Fibroblast of skin of abdomen (primary cell): ENCODE measurements at places on chromosomes 16 and 17.

GRCh38 chr17:14168582-14168981 lies 68.1 kb downstream of the CDRT15 start:
- no peak for DNase-seq

DNA sequence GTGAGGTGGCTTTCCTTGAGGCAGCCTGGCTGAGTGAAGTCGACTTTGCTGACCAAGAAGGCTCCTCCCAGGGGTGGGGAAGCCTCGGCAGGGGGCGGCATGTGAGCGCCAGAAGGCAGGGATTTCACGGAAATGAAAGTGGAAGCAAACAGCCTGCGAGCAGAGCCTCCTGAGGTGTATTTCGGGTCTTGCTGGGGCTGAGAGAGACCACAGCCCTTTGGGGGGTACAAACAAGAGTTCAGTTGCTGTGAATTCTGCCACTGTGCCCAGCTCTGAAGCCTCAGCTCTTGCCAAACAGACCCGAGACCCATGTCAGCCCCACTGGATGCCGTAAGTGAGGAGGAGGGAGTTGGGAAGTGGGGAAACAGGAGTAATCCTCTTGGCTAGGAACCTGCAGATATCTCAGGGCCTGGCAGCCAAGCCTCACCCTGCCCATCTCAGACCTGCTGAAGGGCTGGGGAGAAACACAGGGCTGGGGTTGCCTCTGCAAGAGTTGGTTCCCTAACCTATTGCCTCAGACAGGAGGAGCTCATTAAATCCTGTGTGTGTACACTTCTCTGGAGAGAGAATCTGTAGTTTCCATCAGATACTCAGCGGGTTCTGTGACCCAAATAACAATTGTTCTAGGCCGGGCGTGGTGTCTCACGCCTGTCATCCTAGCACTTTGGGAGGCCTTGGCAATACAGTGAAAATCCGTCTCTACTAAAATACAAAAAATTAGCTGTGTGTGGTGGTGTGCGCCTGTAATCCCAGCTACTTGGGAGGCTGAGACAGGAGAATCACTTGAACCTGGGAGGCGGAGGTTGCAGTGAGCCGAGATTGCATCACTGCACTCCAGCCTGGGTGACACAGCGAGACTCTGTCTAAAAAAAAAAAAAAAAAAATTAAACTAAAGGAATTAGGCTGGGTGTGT lies at the start of gene IFI35:
IFI35 (plus strand) TSS at position 146 of the 913 bp plus-strand sequence; CDS start at position 310, 164 bp downstream.
- peak; percentile 80 for DNase-seq

- no peak for DNase-seq
These were observed at the start of gene MYH3 for GRCh38 chr17:10657148-10657547. Gene MYH3, minus strand, starts transcription at chr17:10657309. Its CDS starts 2,245 bp downstream, at chr17:10655064.

DNA sequence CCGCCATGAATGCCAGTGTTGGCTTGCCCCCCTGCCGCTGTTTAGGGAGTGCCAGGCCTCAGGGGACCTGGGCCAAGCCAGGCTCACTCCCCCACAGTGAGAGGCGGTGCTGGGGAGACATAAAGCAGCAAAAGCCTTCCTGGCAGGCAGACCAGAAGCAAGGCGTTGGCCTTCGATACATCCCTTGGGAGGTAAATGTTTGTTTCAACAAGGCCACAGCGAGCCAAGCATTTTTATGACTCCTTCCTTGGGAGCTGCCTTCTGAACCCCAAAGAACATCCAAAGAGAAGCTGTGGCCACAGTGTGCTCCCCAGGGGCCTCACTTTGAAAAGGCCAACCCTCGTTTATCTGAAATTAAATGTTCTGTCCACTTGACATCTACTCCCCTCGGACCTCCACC lies 119.7 kb upstream of the CIBAR2 start:
- DNase-seq, result peak; percentile 35

GRCh38 chr17:55829995-55830612 lies 79.3 kb downstream of the PCTP start:
- no peak for DNase-seq

DNA sequence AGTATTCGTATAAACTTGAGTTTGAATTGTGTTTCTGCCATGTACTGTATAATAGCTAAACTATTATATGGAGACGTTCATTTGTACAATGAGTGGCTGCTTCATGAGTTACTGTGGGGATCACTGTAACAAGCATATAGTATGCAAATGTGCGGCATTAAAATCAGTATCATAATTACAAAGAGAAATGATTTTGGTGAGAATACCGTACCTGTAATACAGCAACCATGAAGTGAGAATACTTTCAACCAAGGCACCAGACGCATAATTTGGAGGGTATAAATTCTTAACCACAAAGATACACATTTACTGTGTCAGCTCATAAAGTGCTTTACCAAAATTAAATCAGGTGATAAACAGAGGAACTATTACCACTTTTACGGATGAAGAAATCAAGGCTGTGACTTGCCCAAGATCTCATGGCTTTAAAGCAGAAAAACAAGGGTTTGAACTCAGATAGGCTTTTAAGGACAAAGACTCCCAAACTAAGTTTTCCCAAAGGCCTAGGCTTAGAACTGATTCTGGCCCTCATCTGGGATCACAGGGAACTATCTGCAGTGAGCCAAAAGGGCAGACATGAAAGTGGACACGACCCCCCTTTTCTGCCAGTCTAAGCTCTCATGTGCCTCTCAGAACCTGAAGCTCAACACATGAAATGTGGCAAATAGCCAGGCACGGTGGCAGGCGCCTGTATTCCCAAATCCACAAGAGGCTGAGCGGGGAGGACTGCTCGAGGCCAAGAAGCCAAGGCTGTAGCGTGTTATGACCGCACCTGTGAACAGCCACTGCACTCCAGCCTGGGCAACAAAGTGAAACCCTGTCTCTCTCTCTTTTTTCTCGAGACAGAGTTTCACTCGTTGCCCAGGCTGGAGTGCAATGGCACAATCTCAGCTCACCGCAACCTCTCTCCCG lies 6.4 kb downstream of the RPS15A start:
- no peak for DNase-seq

- DNase-seq, result no peak
These were observed 14.6 kb downstream of the GRB7 start for GRCh38 chr17:39752241-39752881.

- DNase-seq, result no peak
These were observed 27.5 kb downstream of the TVP23A start for GRCh38 chr16:10791048-10791447.
